Amniotic stem cell (primary cell): ENCODE measurements at places on chromosomes 5 and 9.
A peak's percentile ranks its signal among the peaks of the same experiment; 100 is the strongest.

DNA sequence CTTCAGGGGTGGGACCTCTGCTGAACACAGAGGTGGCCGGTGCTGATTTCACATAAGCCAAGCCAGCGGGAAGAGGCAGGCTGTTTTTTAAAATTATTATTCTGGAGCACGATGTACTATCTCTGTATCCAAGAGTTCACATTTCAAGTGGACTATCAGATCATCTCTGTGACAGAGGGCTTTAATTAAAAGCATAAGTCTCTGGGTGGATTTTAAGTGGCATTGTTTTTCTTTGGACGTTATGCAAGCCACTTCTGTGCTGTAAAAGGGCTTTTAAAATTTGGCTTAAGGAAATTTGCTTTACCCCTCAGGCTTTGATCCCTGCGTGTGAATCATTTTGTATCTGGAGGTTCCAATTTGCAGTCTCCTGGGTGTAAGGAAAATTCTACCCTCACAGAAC is 124.7 kb downstream of the PALM2AKAP2 start:
- DNase-seq: no peak

- no peak for DNase-seq
These were observed 197.2 kb downstream of the DIRAS2 start for GRCh38 chr9:90445391-90445790.

GRCh38 chr5:61098251-61098995 is 63.8 kb downstream of the SMIM15 start:
- DNase-seq: no peak

DNA sequence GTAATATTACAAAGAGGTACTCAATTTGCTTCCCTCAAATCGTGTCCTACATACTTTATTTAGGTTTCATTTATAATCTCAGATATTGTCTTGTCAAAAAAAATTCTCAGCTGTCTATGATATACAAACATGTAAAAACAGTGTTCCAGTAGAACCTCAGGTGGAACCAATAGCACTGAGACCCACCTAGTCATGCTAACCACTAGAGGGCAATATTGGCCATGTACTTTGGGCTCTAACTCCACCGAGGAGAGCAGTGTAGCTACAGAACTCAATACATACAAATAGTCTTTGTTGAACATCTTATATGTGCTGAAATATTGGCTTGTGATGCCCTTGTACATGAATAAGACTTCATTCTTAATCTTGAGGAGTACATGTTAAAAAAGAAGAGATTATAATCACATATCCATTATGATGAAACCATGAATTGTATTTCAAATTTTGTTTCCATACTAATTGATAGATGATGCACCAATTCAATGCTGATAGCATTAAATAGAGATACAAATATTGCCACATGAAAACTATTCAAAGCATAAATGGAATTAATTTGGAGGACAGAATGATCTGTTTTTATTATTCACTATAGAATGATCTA is 71.2 kb upstream of the CNTLN start:
- peak; percentile 16 for DNase-seq

GRCh38 chr5:15993334-15993733 is 186.3 kb downstream of the MARCHF11 start:
- DNase-seq: no peak
